Stimulated activated CD8-positive, alpha-beta memory T cell treated with anti-CD3 and anti-CD28 coated beads, Interleukin-15, amount 100 ng/mL, for 48 hours (primary cell): ENCODE measurements at places on chromosomes 6 and 20.
A peak's percentile ranks its signal among the peaks of the same experiment; 100 is the strongest.

GRCh38 chr20:44776980-44777379, 31.3 kb downstream of the KCNK15 start:
- no peak for DNase-seq

DNA sequence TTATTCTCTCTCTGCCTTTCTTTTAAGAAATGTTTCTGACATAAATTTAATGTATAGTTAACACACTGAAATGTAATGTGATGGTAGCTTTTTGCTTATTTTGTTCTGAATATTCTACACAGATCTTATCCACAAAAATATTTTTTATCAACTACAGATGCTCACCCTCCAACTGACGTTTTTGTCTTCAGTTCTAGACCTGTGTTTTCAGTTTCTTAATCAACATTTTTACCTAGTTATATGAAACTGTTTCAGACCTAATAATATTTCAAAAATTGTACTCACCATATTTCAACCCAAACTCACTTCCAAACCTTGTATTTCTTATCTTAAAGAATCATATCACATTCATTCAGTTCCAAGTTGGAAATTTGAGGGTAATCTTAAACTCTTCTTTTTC, 452.8 kb downstream of the RFPL4B start:
- no peak for DNase-seq

GRCh38 chr6:43766964-43767461, 3.0 kb upstream of the VEGFA start:
- DNase-seq = no peak

DNA sequence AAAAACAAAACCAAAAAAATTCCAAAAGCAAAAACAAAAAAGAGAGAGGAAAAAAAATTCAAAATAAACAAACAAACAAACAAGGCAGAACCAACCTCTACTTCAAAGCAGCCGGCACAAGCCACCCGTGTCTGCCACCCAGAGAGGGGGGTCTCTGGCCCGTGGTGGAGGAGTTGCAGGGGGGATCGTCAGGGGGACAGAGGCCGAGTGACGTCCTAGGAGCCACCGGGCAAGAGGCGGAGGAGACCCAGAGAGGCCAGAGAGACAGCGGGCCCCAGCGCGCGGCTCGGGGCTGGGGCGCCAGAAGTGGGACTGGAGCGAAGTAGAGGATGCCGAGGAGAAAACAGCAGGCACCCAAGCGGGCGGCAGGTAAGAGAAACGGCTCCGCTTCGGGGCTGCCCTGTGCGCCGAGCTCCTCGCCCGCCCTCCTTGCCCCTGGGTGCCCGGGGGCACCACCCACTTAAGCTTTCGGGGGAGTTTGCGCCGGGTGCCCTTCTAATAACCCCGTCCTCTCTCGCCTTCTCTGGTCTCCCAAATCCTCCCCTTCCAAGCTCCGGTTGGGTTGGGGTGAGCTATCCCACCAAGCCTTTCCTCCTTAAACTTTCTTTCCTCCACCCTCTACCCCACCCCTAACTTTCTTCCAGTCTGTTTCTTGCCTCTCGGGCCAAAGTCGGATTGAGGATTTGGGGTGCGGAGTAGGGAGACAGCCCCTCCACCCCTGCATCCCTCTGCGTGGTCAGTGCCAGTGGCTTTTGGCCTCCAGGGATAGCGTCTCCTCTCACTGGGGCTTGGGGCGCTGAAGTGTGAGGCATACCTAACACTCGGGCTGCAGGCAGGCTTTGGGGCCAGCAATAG, 1.0 kb downstream of the TSHZ2 start:
- DNase-seq = no peak

- DNase-seq = no peak
Observed at GRCh38 chr6:106724848-106725247, 95.5 kb downstream of the QRSL1 start.

- no peak for DNase-seq
Observed at GRCh38 chr6:40349123-40349900, 237.9 kb downstream of the LRFN2 start.

DNA sequence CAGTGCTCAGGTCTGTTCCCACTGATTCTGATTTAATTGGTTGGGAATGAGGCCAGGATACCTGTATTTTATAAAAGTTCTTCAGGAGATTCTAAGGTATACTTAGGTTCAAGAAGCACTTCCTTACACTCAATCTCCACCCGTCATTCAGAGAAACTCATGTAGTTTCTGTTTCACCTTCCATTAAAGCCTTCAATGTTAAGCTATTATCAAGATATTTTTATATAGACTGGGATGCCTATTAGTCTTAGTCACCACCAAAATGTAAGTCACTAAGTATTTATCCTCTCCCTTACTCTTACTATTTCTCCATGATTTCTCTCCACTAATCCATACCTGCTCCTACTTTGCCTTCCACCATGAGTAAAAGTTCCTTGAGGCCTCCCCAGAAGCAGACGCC, 38.1 kb upstream of the GCLC start:
- no peak for DNase-seq

- DNase-seq = no peak
Observed at GRCh38 chr20:46226602-46227001, 81.7 kb downstream of the CDH22 start.

GRCh38 chr20:58668901-58669286, 17.8 kb downstream of the STX16 start:
- DNase-seq = no peak

DNA sequence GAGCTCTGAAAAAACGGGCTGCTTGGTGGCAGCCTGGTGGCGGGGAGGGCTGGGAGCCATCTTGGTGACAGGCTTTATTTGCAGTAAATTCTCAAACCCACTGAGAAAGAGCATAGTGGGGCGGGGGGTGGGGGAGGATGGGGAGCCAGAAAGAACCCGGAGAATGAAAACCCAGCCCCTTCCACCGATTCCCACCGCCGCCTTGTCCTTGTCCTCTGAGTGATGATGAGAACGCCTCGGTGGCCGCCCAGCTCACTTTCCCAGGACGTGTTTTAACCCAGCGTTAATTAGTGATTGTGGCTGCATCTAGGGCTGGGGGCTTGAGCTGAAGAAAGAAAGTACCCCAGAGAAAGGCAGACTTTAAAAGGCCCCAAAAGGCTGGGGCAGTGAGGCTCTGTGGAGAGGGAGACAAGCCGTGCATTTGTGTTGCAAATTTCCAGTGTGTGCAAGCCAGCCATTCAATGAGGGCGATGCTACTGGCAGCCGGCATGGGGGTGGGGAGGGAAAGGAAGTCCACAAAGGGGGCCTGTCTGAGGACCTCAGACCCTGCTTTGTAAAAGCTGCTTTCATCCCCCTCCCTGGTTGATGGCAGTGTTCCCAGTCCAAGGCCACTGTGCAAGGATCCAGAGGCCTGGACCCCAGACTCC, 6.2 kb upstream of the GHRH start:
- DNase-seq = no peak

GRCh38 chr6:13089296-13089994, 238.9 kb downstream of the TBC1D7 start:
- no peak for DNase-seq

- peak; percentile 32 for DNase-seq
Observed at GRCh38 chr6:11366183-11366933, 133.9 kb upstream of the NEDD9 start.

- no peak for DNase-seq
Observed at GRCh38 chr20:4026093-4026601, 10.8 kb upstream of the RNF24 start.

DNA sequence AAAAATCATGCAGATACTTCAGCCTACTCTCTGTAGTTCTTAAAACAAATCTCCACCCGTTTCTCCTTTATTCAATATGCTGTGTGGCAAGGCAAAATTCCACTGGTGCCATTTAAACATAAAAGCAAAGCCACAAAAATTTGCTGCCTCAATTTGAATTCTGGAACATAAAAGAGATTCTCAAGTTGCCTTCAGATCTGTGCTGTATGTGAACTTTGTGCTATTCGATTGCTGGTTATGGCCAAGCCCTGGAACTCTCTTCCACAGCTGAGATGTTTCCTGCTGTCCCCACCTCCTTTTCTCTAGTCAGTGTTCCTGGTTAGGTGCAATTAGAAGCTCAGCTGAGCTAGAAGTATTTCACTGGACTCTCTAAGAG, 395.3 kb upstream of the BTBD3 start:
- no peak for DNase-seq

- DNase-seq = no peak
Observed at GRCh38 chr6:30260036-30260504, 46.9 kb upstream of the TRIM26 start.

- DNase-seq = no peak
Observed at GRCh38 chr20:32528171-32528891, 56.8 kb downstream of the NOL4L start.

- no peak for DNase-seq
Observed at GRCh38 chr6:149929422-149929821, 6.5 kb upstream of the RAET1G start.

DNA sequence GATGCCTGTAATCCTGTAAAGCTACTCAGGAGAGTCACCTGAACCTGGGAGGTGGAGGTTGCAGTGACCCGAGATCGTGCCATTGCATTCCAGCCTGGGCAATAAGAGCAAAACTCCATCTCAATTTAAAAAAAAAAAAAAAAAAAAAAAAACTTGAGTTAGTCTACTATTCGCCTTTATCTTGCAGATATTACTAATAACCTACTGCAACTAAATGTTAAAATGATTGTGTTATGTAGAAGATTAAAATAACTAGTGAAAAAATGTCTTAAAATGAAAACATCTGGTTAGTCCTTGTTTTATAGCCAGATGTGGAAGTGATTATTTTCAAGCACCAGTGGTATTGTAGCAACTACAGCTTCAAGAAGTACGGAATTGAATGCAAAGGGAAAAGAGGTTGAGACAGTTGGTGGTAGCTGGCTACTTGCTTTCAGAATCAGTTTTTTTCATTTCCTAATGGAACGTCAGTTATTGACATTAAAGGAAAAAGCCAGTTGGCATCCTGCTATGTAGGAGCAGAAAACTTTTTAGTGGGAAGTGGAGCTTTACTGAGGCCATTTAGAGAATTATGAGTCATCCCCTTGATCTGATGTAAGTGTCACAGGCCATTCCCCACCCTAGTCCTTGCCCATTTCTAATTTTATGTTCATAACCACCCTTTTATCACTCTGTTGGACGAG, 43.8 kb upstream of the DYNLRB1 start:
- no peak for DNase-seq

GRCh38 chr6:44778513-44778912, 391.0 kb downstream of the CDC5L start:
- DNase-seq = no peak

DNA sequence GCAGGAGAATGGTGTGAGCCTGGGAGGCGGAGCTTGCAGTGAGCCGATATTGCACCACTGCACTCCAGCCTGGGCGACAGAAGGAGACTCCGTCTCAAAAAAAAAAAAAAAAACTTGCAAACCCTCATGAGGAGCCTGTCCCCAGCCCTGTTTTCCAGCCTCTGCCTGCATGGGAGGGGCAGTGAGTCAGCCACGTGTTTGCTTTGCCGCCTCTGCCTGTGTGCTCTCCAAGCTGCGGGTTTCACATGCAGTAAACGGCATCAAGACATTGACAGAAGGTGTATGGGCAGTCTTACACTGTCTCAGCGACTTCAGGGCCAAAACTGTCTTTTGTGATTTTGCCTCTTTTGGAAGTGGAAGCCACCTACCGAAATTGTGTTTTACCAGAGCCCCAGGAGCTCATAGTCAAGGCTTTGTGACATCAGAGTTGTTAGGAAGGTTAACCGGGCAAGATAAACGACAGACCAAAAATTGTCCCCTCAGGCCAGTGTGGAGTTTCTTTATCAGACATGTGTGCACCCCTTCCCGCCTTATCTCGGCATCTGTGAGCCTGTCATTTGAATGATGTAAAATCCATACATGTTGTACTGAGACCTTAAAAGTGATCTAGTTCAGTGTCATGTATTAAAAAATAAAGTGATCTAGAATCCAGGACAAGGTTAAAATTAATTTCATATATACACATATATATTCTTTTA, 52.9 kb downstream of the RPP40 start:
- DNase-seq = no peak

DNA sequence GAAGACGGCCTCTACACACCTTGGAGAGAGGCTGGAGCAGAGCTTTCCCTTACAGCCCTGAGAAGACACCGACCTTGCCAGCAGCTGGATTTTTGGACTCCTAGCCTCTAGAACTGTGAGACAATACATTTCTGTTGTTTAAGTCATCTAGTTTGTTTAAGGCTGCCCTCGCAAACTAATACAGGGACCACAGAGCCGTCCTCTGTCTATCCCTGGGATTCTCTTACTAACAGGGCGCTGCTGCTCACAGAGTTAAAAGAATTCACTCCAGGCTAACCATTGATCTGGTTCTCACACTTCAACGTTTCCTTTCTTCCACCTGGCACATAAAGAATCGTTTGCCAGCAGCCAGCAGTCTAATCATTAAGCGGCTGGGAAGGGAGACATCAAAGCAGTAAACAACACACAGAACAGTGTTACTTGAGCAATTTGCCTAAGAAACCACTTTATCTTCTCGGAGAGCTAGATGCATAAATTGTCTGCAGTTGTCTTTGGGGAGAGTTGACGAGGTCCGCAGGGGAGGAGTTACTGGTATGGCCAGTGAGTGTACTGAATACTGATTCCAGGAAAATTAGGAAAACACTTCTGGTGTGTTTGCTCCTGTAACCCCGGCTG, 103.5 kb upstream of the AKAP12 start:
- DNase-seq = no peak

GRCh38 chr6:156564127-156564806, 212.9 kb upstream of the ARID1B start:
- DNase-seq = peak; percentile 52

DNA sequence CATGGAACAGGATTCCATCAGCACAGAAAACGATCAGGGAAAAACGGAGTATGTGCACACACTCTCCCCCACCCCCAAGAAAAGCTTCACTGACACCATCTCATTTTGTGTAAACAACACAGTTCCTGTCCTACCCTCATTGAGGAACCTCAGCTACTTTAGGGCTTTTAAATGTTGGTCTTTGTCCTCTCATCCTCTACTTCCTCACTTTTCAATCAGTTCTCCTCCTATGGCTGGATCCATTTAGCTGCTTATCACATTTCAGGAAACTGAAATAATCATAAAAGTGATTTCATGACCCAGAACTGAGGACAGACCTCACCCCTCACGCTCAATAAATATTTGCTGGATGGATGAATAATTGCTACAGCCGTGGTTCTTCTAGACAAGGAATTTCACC, 33.1 kb upstream of the PNRC1 start:
- DNase-seq = no peak

DNA sequence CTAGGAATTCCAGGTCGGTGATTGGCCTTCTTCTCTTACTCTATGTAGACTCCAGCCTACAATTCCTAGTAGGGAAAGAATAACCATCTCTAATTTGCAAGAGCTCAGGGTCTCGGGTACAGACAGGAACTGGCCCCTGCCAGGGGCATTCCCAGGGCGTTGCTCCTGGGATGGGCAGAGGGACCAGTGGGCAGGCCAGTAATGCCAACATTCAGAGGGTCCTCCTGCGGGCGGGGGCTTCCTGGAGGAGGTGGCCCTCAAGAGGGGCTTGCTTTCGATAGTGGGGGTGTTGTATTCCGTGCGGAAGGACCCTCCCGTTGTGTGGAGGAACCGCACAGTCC, 129.8 kb upstream of the PRND start:
- no peak for DNase-seq

GRCh38 chr6:43335469-43335868, 26.8 kb upstream of the CRIP3 start:
- DNase-seq = no peak

GRCh38 chr20:59242714-59243626, 57.4 kb upstream of the EDN3 start:
- peak; percentile 40 for DNase-seq
